CD4-positive, CD25-positive, alpha-beta regulatory T cell (primary cell): ENCODE measurements at places on chromosomes 3 and 15.

DNA sequence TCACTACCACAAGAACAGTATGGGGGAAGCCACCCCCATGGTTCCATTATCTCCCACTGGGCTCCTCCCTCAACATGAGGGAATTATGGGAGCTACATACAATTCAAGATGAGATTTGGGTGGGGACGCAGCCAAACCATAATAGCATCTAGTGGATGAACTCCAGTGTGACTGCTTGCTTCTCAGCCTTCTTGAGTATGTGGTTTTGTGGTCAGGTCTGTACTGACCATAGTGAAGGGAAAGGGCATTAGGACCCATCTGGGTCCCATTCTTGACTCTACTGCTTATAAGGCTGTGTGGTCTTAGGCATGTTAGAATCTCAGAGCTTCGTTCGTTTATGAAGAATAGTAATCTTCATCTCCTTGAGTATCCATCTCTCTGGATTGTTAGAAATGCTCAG, 81.4 kb downstream of the CGNL1 start:
- H3K27me3 ChIP-seq = no peaks in the 10 kb centered on the region
- H3K4me3 ChIP-seq = no peak overlapping the region
- no peaks in the 10 kb centered on the region for H3K36me3 ChIP-seq

DNA sequence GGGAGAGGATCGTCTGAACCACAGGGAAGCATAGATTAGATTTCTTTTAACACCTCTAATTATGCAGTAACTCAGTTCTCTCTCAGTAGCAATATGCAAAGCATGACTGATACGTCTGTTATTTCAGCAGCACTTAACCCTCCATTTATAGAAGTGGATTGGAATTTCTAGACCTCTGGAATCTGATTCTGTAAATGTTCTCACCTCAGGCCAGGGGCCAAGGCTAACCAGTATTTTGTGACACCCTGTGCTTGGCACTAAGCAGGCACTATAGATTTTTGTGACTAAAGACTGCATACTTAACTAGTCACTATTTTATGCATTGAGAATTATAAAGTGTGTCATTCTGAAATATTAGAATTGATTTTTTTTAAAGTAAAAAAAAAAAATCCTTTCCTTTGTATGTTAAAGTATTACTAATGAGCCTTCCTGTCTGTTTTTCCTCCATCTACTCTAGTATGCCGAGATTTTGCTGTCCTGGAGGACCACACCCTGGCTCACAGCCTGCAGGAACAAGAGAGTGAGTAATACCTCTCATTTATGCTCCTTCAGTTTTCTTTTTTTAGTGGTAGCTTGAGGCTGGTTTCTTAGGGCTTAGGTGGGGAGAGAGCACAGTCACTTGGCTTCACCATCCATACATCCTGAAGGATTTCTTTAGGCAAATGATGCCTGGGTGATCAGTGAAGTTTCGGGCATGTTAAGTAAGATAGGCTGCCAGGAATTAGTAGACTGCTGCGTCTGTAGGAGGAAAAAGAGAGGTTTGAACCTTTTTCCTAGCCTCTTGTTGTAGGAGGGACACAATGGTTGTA, 26.5 kb upstream of the UTS2B start:
- H3K4me3 ChIP-seq = no peak overlapping the region
- peaks cover 3% of the 10 kb centered on the region for H3K36me3 ChIP-seq
- no peaks in the 10 kb centered on the region for H3K4me1 ChIP-seq

DNA sequence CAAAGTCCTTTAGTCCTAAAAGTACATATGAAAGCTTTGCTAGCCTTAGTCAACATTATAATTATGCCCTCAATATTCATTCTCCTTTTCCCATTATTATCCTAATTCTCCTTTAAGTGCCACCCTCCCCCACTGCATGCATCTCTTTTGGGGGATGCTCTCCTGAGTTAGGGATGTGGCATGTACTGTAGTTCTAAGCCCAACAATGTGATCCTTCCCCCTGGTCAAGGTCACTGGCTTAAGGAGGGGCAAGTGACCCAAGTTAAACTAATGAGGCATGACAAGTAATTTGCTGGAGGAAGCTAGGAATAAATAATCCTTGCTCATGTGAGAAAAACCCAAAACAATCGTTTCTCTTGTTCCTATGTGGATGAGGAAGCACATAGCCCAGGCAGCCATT, 343.9 kb upstream of the SUCLG2 start:
- H3K4me1 ChIP-seq = no peaks in the 10 kb centered on the region
- H3K36me3 ChIP-seq = no peaks in the 10 kb centered on the region
- no peaks in the 10 kb centered on the region for H3K27me3 ChIP-seq
- H3K4me3 ChIP-seq = no peak overlapping the region
- DNase-seq = no peak
- no peak overlapping the region for H3K27ac ChIP-seq

- no peaks in the 10 kb centered on the region for H3K4me1 ChIP-seq
- DNase-seq = no peak
Measured at GRCh38 chr3:117671722-117672318, 962.2 kb downstream of the TUSC7 start.

DNA sequence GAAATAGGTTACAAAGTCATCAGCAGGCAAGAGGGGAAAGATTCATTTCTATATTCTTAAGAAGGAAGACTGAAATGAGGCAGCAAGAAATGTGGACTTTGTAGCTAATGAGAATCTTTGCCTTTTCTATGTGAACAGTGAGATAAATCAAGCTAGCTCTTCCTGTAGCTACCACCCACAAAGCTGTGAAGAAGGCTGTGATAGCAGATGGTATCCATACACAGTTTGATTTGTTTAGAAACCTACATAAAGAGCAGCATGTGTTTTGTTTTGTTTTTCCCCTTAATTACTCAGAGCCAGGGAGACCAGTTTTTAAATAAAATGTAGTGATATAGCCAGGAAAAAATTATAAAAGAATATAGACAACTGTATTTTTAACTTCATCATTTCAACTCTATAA, 45.5 kb downstream of the TEX9 start:
- DNase-seq = no peak
- H3K27ac ChIP-seq = no peak overlapping the region

GRCh38 chr3:1830851-1831250, 267.8 kb upstream of the CNTN4 start:
- DNase-seq = no peak
- no peaks in the 10 kb centered on the region for H3K4me1 ChIP-seq
- no peaks in the 10 kb centered on the region for H3K27me3 ChIP-seq
- H3K27ac ChIP-seq = no peak overlapping the region

- no peak overlapping the region for H3K4me3 ChIP-seq
- H3K36me3 ChIP-seq = no peaks in the 10 kb centered on the region
- no peak overlapping the region for H3K27ac ChIP-seq
- DNase-seq = peak; percentile 51
Measured at GRCh38 chr3:161409069-161409468, 37.8 kb upstream of the SPTSSB start.

- H3K4me3 ChIP-seq = no peak overlapping the region
- H3K27me3 ChIP-seq = no peaks in the 10 kb centered on the region
- no peak overlapping the region for H3K27ac ChIP-seq
- H3K36me3 ChIP-seq = no peaks in the 10 kb centered on the region
Measured at GRCh38 chr15:65812916-65813315, 20.8 kb upstream of the DENND4A start.

DNA sequence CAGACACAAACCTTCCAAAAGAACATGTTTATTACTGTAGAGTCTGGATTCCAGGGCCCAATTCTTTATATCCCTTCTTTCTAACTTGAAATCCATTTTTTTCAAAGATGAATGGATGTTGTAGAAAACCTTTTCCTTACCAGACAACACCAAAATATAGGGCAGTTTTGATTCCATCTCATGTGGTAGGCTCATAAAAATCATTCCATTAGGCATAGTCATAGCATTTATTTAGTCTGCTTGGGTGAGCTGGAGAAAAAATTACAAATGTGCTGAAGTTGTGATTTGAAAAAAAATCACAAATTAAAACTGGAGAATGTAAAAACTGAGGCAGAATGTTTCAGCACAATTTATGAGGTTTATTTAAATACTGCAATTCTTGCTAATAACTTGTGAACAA, 199.3 kb upstream of the TBC1D5 start:
- no peak overlapping the region for H3K27ac ChIP-seq
- no peaks in the 10 kb centered on the region for H3K4me1 ChIP-seq
- H3K4me3 ChIP-seq = no peak overlapping the region

DNA sequence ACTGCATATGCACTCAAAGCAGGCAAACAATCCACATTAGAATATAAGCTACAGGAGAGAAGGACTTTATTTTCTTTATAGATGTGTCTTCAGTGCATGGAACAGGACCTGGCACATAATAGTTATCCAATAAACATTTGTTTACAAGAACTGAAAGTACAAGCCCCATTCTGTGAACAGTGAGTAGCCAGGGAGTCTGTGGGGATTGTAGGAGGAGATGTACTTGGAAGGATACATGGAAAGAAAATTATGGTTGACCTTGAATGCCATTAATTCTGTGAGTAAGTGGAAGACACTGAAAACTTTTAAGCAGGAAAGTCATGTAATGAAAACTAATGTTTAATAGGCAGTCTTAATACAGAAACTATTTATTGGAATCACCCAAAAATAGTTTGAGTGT, 28.3 kb downstream of the MASP1 start:
- no peaks in the 10 kb centered on the region for H3K36me3 ChIP-seq
- no peak overlapping the region for H3K27ac ChIP-seq
- no peak overlapping the region for H3K4me3 ChIP-seq
- H3K27me3 ChIP-seq = peaks cover 14% of the 10 kb centered on the region

- H3K27me3 ChIP-seq = no peaks in the 10 kb centered on the region
- DNase-seq = no peak
- H3K36me3 ChIP-seq = no peaks in the 10 kb centered on the region
- H3K4me3 ChIP-seq = no peak overlapping the region
Measured at GRCh38 chr3:191260431-191261303, 61.6 kb downstream of the OSTN start.

GRCh38 chr15:101477851-101478362, 11.6 kb downstream of the PCSK6 start:
- no peak overlapping the region for H3K27ac ChIP-seq
- no peak for DNase-seq
- no peaks in the 10 kb centered on the region for H3K4me1 ChIP-seq
- no peak overlapping the region for H3K4me3 ChIP-seq
- H3K36me3 ChIP-seq = no peaks in the 10 kb centered on the region

GRCh38 chr3:60542995-60543394, 708.3 kb downstream of the FHIT start:
- H3K27ac ChIP-seq = no peak overlapping the region
- H3K27me3 ChIP-seq = no peaks in the 10 kb centered on the region
- no peaks in the 10 kb centered on the region for H3K4me1 ChIP-seq
- H3K36me3 ChIP-seq = no peaks in the 10 kb centered on the region
- no peak overlapping the region for H3K4me3 ChIP-seq
- DNase-seq = no peak
